ENCODE measurements at places on chromosomes 12 and 14.

DNA sequence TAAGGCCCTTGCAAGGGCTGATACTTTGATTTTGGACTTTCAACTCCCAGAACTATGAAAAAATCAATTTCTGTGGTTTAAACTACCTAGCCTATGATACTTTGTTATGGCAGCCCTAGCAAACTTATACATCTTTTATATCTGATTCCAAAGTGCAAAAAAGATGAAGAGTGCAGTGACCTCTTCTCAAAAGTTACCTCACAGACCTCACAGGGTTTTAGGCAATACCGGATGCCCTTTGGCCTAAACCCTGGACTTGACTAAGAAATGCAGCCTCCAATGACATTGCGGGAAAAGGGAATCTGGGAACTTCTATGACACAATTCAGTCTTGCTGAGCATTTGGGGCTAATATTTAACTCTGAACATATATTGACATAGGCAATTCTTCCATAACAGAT lies 63.3 kb downstream of the IGF1 start:
- no peak for DNase-seq

GRCh38 chr12:108333898-108334699 lies 5.0 kb downstream of the CMKLR1 start:
- no peak for DNase-seq

- no peak for DNase-seq
Observed at GRCh38 chr12:106845902-106846301, 71.4 kb downstream of the RIC8B start.

- DNase-seq = no peak
Observed at GRCh38 chr12:83538361-83538965, 851.8 kb downstream of the TMTC2 start.

DNA sequence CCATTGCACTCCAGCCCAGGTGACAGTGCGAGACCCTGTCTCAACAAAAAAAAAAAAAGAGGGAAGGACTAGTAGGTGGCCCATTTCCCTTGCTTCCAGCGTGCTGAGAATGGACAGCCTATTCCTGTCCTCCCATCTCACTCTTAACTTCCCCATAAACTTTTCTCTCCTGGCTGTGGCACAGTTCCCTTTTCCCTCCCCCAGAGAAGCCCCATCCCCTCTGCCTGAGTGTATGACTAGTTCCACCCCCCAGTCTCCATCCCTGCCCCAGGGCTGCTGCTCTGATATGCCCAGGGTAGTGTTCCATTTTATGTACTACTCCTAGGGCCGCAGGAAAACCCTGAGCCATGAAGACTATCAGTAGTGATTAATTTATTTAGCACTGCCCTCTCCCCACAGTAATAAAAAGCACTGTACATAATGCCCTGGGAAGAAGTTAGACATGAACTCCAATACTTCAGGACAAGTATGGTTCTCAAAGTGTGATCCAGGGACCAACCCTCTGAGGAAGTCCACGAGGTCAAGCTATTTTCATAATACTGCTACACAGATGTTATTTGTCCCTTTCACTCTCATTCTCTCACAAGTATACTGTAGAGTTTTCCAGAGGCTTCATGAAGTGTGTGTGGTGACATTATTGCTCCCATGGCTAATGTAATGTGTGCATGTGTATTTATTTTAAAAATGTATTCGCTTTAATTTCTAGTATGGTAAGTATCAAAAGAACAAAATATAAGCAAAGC lies 11.5 kb upstream of the CHD4 start:
- no peak for DNase-seq

DNA sequence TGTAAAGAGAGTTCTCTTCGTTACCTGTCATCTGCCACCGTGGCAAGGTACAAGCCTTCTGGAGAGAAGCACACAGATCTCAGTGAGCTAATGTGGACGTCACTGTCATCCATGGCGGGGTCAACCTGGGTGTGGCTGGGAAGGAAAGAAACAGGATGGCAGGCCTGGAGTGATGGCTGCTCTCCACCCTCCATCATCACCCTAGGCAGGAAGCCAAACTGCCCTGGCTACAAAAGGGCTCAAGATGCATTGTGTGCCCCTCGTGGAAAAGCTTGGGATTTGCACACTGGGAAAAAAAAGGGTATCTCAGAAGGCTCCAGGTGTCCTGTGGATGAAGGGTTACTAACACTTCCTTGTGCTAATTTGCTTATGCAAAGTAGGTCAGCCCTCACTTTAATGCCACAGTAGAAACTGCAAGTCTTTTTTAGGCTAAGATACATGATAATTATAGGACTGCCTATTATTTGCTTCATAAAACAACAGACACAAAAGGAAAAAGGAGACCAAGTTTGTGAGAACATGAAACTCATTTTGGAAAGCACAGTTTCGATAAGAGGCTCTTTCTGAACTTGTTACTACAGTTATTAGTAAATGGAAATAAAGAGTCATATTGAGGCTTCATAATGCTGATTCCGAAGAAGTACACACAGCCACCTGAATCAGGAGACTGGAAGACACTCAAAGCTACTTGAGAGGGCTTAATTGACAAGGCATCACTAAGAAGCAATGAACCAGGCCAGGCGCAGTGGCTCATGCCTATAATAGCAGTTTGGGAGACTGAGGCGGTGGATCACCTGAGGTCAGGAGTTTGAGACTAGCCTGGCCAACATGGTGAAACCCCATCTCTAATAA lies 18.9 kb downstream of the RFC5 start:
- DNase-seq = no peak

GRCh38 chr14:60618241-60618640 lies 31.0 kb downstream of the SIX1 start:
- DNase-seq = no peak

DNA sequence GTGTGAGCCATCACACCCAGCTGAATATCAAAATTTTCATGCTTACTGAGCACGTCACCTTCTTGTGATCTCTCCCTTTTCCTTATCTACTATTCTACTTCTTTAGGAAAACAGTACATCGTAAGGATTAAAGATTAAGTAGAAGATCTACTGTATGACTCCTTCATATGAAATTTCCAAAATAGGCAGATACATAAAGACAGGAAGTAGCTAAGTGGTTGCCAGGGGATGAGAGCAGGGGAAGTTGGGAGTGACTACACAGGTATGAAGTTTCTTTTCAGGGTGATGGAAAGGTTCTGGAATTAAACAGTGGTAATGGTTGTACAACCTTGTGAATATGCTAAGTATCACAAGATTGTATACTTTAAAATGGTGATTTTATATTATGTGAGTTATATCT lies 36.5 kb upstream of the CERS5 start:
- DNase-seq = no peak
